Activated naive CD8-positive, alpha-beta T cell treated with anti-CD3 and anti-CD28 coated beads, Interleukin-2, amount 50 U/mL, for 16 hours (primary cell): ENCODE measurements at places on chromosomes 5 and 9.

DNA sequence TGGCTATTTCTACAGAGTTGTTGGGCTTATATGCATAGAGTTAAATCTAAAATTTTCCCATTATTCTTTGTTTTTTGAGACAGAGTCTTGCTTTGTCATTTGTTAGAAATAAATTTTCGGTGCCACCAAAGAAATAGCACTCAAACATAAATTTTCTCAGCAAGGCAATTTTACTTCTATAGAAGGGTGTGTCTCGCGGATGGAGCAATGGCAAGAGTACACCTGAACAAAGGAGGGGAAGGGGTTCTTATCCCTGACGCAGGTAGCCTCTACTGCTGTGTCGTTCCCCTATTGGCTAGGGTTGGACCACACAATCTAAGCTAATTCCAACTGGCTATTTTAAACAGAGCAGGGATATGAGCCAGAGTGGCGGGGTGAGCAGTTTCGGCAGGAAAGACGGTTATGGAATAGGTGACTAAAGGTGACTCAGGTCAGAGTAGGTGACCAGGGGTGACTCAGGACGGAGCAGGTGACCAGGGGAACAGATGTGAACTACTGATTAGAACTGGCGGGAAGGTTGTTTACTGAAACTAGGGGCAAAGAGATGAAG is 57.2 kb downstream of the C9orf85 start:
- no peak for DNase-seq

DNA sequence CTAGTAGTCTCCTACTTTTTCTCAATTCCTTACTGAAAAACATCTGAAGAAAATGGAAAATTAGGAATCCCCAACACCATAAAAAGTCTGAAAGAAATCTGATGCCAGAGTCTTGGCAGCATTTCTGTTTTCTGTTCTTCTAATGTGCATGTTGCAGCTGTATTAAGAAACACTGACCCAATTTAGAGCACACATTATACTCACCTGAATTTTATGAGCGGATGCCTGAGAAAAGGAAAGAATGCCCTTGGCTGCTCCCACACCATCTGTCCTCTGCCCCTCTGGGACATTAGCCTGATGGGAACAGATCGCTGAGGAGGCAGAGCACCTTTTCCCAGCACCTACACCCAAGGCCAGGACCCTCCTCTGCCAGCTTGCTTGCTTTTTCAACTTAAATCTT is 14.1 kb upstream of the ANP32B start:
- DNase-seq: no peak

GRCh38 chr5:164002628-164003027 is 497.2 kb downstream of the MAT2B start:
- no peak for DNase-seq

- DNase-seq: no peak
Measured at GRCh38 chr9:27365707-27366376, 68.9 kb upstream of the EQTN start.

DNA sequence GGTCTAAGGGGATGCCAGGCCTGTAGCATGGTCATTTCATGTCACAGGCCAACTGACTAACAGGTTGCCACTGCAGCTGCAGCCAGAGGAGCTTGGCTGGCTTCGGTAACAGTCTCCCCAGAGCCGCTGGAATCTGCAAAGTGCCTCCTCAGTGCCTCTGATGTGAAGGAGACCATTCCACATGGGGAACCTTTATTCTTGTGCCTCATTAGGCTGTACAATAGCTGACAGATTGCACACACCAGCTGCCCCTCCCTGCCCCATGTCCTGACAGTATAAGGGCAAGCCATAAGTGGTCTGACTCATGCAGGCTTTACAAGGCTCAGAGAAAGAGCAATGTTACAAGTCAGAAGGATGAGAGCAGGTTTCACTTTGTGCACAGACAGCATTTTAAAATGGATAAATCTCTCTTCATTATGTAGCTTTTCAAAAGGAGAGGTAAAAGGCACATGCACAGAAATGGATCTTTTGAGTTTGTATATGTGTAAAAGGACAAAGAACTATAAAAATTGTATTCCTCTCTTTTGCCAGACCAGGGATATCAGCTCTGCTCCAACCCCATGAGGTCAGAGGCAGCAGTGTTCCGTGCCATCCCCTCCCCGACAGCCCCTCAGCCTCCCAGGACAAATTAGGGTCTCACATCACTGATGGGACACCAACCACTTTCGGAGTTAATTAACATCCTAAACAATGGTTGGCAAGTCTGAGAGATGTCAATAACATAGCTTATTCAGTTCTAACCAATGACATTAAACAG is 467.8 kb downstream of the TMEM232 start:
- DNase-seq: no peak

- no peak for DNase-seq
Measured at GRCh38 chr5:42799668-42800114, 12.0 kb downstream of the SELENOP start.

GRCh38 chr9:122998448-122998847 is 35.0 kb upstream of the GPR21 start:
- DNase-seq: no peak

DNA sequence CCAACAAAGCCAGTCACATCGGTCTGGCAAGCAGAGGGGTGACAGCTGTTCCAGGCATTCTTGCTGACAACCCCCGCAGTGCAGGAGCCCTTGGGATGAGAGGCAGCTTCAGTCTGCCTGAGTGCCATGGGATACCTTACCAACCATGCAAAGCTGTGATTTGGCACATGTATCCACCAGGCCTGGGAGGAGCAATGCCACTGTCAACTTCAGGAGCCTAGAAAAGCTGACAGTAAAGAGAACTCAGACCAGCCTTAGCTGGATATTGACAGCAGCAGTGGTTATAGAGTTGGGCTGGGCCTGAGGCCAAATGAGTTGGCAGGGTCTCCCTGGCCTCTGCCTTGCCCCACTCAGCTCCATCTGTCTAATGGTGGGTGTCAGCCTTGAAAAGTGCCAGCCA is 10.1 kb upstream of the PLPPR1 start:
- no peak for DNase-seq

DNA sequence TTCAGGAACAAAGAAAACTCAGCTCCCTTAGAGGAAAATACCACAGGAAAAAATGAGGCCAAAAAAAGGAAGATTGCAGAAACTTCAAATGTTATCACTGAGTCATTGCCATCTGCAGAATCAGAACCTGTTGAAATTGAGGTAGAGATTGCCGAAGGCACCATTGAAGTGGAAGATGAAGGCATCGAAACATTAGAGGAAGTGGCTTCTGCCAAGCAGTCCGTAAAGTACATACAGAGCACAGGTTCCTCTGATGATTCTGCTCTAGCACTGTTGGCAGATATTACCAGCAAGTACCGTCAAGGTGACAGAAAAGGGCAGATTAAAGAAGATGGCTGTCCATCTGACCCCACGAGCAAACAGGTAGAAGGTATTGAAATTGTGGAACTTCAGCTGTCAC is 30.8 kb upstream of the NIM1K start:
- no peak for DNase-seq

DNA sequence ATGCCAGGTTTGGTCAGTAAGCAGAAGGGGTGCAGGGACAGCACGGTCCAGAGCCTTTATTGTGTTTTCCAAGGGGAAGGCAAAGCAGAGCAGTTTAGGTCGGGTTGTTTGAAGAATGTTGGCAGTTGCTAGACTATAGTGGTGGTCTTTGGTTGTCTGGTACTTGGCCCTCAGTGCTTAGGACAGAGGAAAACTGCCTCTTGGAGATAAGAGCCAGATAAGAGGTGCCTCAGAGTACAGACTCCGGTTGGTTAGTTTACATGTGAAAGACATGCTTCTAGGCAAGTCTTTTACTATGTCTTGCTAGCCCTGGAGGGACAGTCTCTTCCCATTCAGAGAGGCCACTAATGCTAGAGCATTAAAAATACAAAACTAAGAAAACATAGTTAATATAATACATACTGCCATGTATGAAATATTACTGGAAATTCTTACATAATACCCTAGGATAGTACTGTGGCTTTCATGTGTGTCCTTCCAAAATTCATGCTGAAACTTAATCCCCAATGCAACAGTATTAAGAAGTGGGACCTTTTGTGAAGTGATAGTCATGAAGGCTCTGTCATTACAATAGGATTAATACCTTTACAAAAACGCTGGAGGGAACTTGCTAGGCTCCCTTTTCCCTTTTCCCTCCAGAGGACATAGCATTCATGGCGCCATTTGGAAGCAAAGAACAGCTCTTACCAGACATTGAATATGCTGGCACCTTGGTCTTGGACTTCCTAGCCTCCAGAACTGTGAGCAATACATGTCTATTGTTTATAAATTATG is 280.4 kb downstream of the TMEM167A start:
- DNase-seq: no peak

DNA sequence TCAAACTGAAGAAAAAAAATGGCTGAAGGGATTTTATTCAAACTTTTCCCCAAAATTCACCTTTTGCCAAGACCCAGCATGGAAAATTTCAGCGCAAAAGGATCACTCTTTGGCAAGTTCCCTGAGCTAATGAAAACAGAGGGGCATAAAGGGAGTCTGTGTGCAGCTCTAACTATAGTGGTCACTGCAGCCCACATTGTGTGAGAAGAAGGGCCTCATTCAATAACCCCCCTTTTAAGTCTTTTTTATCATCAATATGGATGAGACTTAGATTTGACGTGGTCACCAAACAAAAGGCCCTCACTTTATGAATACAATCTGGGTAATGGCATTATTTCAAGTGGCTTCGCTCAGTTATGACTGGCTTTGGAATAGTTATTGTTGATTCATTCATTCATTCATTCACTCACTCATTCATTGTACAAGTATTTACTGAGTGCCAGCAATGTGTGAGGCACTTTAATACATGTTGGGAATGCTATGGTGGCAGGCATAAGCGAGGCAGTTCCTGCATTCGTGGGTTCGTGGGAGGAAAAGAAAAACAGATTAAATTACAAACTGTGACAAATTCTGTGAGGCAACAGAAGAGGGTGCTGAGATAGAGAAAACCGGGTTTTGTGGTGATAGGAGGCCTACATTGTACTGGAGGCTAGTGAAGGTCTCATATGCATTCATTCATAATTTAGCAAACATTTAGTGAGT is 145.7 kb upstream of the KLF4 start:
- DNase-seq: no peak

GRCh38 chr5:9905661-9906060 is 275.5 kb upstream of the TAS2R1 start:
- DNase-seq: no peak

DNA sequence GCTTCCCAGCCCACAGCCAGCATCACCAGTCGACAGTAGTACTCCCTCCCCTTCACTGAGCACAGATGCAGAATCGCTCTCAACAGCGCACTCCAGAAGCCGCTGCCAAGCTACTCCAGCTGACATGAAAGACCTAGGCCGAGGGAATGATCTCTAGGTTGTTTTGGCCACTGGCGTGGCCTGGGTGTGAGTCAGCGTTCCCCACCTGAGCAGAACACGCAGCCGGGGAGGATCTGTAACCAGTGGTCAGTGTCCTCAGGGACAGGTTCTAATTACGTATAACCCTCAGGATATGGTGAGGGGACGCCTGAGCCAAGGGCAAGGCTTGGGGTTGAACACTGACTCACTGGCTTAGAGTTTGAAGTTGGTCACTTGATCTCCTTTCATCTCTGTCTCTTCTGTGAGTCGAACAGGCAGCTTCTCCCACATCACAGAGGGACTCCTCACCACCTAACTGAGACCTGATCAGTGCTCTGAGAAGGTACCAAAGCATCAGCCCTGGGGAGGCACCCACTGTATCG is 76.9 kb upstream of the IL17B start:
- no peak for DNase-seq

DNA sequence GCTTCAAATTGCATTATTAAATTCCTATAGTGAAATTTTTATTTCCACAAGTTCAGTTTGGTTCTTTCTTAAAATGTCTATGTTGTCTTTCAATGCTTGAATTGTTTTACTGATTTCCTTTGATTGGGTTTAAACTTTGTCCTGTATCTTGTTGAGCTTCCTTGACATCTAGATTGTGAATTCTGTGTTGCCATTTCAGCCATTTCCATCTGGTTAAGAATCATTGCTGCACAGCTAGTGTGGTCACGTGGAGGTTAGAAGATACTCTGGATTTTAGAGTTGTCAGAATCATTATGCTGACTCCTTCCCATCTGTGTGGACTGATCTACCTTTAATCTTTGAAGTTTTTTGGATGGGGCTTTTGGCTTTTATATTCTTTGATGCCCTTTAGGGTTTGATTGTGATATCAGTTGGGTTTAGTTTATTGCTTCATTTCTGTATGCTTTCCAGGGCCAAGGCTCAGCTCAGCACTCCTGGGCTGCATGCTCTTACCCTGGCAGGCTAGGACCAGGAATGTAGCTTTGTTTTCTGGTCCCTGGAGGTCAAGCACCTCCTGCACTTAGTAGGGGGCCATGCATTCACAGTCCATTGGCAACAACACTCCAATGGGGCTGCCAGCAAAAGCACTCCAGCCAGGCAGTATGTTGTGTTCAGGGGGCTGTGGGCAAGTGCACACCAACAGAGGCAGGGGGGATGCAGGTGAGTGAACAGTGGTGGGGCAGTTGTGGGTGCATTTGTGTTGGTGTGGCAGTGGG is 141.4 kb downstream of the PRR16 start:
- DNase-seq: no peak

DNA sequence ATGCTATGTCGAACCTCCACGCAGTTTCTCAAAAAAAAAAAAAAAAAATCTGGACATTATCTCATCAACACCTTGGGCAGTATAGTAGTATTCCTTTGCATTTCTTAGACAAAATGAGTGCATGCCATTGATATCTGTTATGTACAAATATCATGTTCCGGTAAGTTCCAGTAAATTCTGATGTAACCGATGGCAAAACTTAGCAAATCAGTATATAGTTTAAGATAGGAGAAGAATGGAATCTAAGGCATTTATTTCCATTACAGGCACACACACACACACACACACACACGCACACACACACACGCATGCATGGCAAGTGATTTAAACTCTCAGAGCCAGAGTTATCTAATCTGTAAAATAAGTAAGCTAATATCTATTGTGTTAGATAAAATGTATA is 356.5 kb upstream of the TUSC1 start:
- DNase-seq: no peak

DNA sequence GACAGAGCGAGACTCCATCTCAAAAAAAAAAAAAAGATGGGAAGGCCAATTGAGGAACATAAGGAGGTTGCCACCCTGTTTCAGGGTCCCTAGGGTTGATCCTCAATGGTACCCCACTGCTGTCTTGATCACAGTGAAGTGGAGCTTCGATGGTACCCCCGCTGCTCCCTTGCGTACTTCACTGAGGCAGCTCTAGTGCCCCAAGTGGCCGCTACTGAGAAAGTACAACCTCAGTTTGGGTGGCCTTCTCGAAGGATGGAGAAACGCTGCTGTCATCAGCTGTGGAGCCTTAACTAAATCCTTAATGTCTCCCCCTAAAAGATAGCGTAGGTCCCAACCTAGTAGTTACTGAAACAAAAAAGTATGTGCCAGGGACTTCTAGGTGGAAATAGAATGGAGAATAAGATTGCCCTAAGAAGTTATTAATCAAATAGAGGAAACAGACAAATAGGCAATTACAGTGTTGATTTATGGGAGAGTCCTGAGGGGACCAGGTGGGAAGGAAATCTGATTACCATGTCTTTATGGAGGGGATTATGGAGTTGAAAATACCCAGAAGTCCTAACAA is 6.3 kb downstream of the TESK1 start:
- DNase-seq: no peak
